MCF 10A (cell line): ENCODE measurements at places on chromosomes 5 and 9.

DNA sequence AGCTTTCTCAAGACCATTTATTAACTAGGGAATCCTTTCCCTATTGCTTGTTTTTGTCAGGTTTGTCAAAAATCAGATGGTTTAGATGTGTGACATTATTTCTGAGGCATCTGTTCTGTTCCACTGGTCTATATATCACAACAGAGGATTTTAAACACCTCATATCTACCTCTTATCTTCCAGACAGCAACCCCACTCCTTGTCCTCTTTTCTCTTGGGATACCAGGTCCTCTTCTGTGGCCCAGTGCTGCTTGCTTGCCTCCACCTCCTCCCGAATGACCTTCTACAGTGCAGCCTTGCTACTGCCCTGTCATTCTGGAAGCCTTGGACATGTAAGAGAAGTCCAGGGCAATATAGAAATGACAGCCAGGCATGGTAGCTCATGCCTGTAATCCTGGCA lies 30.6 kb upstream of the KLF4 start:
- no peak overlapping the region for H3K27ac ChIP-seq
- no peaks in the 10 kb centered on the region for H3K27me3 ChIP-seq
- no peak for DNase-seq
- no peak overlapping the region for H3K4me3 ChIP-seq

- no peaks in the 10 kb centered on the region for H3K27me3 ChIP-seq
- no peak overlapping the region for H3K4me3 ChIP-seq
- H3K27ac ChIP-seq: no peak overlapping the region
These were observed 1210.8 kb downstream of the CDH12 start for GRCh38 chr5:21642312-21642711.

DNA sequence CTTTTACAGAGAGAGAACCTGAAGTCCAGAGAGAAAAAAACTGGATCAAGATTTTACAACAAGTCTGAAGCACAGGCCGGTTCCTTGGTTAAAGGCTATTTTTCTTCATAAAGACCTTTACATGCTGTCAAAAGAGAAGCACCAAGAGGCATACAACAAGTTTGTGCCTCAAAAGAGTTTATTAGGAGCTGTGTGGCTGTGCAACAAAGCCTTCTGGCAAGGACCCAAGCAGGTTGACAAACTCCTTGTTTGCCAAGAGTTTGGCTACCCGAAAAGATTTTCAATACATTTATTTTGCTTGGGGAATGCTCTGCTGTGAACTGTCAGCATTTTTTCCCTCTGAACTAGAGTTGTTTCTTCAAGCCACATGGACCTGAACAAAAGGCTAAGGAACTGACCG lies 202.9 kb upstream of the RAD23B start:
- no peak overlapping the region for H3K27ac ChIP-seq
- H3K27me3 ChIP-seq: peaks cover 15% of the 10 kb centered on the region
- no peak overlapping the region for H3K4me3 ChIP-seq
- peaks cover 6% of the 10 kb centered on the region for H3K36me3 ChIP-seq
- no peak for DNase-seq

GRCh38 chr9:95852059-95853032 lies 23.1 kb upstream of the ERCC6L2 start:
- H3K27ac ChIP-seq: no peak overlapping the region
- DNase-seq: peak; percentile 18
- peaks cover 15% of the 10 kb centered on the region for H3K36me3 ChIP-seq
- no peak overlapping the region for H3K4me3 ChIP-seq
- H3K4me1 ChIP-seq: peaks cover 47% of the 10 kb centered on the region
